T-helper 1 cell (primary cell): ENCODE measurements at places on chromosomes 1 and 21.

- no peak for DNase-seq
Observed at GRCh38 chr21:44694776-44695175, 2.2 kb upstream of the KRTAP10-12 start.

GRCh38 chr1:67342076-67342890, 34.6 kb downstream of the IL12RB2 start:
- DNase-seq: no peak

DNA sequence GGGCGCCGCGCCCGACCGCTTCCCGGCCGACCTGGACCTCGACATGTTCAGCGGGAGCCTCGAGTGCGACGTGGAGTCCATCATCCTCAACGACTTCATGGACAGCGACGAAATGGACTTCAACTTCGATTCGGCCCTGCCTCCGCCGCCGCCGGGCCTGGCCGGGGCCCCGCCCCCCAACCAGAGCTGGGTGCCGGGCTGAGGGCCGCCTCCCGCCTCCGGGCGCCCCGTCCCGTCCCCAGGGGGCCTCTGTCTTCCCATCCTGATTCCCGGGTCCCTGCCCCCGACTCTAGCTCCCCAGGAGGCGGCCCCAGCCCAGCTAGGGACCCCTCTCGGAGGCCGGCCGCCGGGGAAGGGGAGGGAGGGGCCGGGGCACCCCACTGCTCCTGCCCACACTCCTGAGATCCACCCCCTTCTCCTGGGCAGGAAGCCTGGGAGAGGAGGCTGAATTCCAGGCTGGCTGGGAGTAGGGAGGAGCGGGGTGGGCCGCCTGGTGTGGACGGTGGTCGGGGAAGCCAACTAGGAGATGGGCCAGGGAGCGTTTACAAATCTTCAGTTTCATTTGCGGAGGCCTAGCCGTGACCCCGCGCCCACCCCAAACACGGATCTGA, 21.4 kb downstream of the FOXO6 start:
- DNase-seq: no peak

GRCh38 chr21:39958731-39959130, 91.5 kb downstream of the PCP4 start:
- no peak for DNase-seq

GRCh38 chr1:197096137-197096536, 29.1 kb upstream of the F13B start:
- DNase-seq: no peak

- no peak for DNase-seq
Observed at GRCh38 chr1:165174491-165174890, 182.0 kb downstream of the LMX1A start.

DNA sequence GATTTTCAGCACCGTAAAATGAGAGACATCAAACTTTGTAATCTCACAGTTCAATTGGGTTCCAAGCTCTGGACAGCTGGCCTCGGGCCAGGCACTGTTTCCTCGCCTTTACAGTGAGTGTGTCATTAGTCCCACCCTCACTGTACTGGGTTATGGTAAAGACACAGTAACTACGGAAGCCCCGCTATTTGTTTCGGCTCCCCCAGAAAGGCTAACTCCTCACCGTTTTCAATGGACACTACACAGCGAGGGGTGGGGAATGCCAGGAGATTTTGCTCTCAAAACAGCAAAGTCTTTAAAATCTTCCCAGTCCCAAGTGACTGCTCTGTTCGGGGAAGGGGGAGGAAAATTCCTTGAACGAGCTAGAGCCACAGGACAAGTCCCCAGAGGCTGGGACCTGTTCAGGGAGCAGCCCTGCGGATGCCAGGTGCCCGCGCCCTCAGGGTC, 757 bp upstream of the SPSB1 start:
- no peak for DNase-seq
